Mucosa of descending colon (tissue), 3 donors: ENCODE measurements at places on chromosomes 2 and 18. TPM values are rescaled to one million over a fixed set of nuclear protein-coding genes. Genes with fewer than 3 reads are reported as not detected.

GPR75 gene
- total RNA-seq = 2.9 TPM

SLC40A1 gene
- 155 TPM for total RNA-seq

ADAM23 gene
- 2.7 TPM for total RNA-seq

CASP8 gene
- total RNA-seq = 38.4 TPM

PROC gene
- total RNA-seq = 3.6 TPM

ACOXL gene
- total RNA-seq = 1.2 TPM

SAG gene
- 0.63 TPM for total RNA-seq

CPLX4 gene
- total RNA-seq = not detected

TRAPPC12 gene
- 97.8 TPM for total RNA-seq

ALPP gene
- total RNA-seq = not detected

- DNase-seq = no peak
Measured at GRCh38 chr2:158647436-158648231, 147.5 kb upstream of the DAPL1 start.

- DNase-seq = peak; percentile 72
Measured at GRCh38 chr2:96951125-96951654, 35.2 kb downstream of the FAM178B start.

- no peak for DNase-seq
Measured at GRCh38 chr2:118852605-118853128, 5.2 kb upstream of the EN1 start.

GRCh38 chr2:75208738-75209137 lies 9.4 kb upstream of the TACR1 start:
- DNase-seq = no peak

- no peak for DNase-seq
Measured at GRCh38 chr2:150459281-150459680, 28.2 kb downstream of the RND3 start.

- no peak for DNase-seq
Measured at GRCh38 chr2:38748943-38749804, 2.0 kb downstream of the SRSF7 start.

DNA sequence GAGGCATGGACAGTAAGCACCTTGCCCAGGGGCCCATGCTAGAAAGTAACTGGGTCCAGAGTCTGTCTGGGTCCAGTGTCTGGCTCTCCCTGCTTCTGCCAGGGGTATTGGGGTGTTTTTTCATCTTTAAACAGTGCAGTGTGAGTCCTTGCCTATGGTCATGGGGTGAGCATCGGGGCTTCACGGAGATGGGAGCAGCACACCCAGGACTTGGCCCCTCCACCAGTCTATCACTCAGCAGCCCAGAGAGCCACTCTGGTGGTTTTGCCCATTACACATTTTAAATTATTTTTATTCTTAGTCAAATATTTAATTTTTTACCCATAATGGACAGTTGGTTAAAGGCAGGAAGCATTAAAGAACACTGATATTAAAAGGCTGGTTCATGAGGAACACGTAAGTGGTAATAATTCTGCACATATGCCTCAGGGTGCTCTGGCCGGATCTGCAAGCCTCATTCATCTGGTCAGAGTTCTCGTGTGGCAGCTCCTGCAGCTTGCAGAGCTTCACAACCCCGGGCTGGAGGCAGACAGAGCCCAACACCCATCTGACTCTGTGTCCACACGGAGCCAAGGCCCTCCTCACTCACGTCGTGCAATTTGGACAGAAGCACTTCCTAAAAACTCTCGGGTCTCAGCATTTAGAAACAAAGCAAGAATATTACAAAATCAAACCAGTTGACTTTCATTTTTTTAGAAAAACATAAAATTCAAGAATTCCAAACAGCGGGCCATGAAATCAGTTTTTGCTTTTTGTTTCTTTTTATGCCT lies 204.1 kb downstream of the CTIF start:
- DNase-seq = no peak

- no peak for DNase-seq
Measured at GRCh38 chr2:206482123-206482522, 38.8 kb downstream of the ADAM23 start.

- no peak for DNase-seq
Measured at GRCh38 chr2:46544581-46544980, 65.2 kb downstream of the TMEM247 start.

- no peak for DNase-seq
Measured at GRCh38 chr18:52077251-52077983, 262.6 kb upstream of the DCC start.

- DNase-seq = no peak
Measured at GRCh38 chr2:225466891-225467604, 67.5 kb downstream of the NYAP2 start.

GRCh38 chr18:9755615-9756014 lies 47.5 kb downstream of the RAB31 start:
- no peak for DNase-seq

- no peak for DNase-seq
Measured at GRCh38 chr2:178211943-178212342, 17.6 kb downstream of the OSBPL6 start.

DNA sequence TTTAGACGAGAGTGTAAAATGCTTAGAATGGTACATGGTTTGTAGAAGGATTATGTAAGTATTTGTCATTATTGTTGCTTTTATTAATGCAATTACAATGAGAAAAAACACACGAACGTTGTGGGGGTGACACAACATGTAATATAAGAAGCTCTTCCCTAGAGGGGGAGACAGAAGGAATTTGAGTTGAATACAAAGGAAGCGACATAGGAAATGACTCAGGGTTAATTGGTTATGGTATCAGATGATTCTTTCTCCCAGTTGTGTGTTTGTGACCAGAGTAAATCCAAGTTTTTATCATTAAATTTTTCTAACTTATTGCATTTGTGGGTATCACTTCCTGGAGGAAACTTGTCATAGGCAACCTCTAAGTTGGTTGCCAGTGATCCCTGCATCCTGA lies 625.6 kb upstream of the CDH2 start:
- no peak for DNase-seq
